Spinal cord (tissue), 10 donors: ENCODE measurements at places on chromosomes 12 and 14. TPM values are rescaled to one million over a fixed set of nuclear protein-coding genes. Genes with fewer than 3 reads are reported as not detected.

The RNF212B gene
- not detected for polyA plus RNA-seq

The KRT77 gene
- 0.29 TPM for polyA plus RNA-seq

The ARHGDIB gene
- 33.7 TPM for polyA plus RNA-seq

The CIDEB gene
- 6.3 TPM for polyA plus RNA-seq

GRCh38 chr12:51819736-51820525 is 28.6 kb downstream of the FIGNL2 start:
- no peak for DNase-seq

DNA sequence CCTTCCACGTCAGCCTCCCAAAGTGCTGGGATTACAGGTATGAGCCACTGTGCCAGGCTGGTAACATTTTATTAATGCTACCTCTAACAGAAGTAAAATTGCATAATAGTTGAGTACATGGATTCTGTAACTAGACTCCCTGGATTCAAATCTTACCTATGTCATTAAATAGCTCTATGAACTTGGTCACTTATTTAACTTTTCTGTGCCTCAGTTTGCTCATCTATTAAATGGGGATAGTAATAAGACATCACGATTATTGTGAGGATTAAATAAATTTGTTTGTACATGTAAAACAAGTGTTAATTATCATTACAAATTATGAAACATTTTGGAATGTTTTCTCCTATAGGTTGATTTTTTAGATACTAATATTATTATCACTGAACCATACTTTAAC is 6.7 kb downstream of the ACTR6 start:
- DNase-seq: no peak

DNA sequence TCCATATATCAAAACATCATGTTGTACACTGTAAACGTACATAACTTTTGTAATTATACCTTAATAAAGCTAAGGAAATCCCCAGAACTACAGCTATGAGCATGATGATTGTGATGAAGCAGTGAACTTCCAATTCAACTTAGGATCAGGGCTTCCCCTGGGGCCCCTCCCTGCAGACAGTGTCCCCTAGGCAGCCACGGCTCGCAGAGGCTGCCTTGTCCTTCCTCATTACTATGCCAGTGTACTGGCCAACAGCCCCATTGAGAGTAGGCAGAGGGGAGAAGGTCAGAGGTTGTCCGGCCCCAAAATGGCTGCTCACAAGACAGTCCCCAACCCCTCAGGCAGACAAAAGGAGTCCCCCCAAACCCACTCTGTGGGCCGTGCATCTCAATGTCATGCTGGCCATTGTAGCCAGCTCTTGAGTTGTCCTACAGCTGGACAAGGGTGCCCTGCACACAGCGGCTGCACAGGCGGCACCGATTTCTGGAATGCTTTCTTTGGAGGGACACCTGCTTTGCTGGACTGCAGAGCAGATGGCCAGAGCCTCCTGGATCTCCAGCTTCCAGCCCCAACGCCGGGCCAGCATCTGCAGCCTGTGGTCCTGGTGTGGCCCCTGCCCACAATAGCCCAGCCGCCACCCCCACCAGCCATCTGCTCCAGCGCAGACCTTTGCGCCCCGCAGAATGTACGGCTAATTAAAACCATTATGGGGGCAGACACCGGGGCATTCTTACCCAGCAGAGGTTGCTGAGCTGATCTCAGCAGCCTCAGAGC is 46.1 kb downstream of the NIN start:
- no peak for DNase-seq

DNA sequence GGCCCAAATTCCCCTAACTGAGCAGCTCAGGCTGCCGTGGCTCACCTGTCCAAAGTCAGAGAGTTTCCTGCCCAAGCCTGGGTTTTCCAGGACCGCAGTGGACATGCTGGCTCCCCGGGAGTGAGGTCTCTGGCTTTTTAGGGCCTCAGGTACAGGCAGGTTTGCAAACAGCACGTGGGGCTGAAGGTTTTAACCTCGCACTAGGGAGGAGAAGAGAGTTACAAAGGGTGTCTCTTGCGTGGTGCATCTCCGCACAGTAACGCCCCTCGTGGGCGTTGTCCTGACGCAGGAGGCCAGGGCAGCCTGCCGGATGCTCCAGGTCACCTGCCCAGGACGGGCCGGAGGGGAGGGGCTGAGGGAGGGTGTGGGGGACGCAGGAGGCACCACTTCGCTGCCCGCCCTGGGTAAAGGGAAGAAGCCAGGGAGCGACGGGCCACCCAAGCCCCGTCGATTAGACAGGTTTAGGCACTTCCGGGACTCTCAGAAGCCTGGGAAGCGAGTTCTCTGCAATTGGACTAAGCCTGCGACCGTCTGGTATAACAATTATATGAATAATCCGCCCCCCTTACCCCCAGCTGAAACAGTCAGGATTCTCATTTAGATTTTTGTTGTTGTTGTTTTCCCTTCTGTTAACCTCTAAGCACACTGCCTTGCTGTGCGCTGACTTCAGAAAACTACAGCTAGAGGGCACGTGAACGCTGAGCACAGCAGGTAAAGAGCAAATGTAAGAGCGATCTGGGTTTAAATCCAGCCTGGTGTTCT is at the start of gene PAH:
TSS of gene PAH (minus strand) at position 219 of the 762 bp plus-strand sequence. CDS start at position 105, 114 bp downstream.
- no peak for DNase-seq
